ENCODE measurements at places on chromosomes 7 and 10.

DNA sequence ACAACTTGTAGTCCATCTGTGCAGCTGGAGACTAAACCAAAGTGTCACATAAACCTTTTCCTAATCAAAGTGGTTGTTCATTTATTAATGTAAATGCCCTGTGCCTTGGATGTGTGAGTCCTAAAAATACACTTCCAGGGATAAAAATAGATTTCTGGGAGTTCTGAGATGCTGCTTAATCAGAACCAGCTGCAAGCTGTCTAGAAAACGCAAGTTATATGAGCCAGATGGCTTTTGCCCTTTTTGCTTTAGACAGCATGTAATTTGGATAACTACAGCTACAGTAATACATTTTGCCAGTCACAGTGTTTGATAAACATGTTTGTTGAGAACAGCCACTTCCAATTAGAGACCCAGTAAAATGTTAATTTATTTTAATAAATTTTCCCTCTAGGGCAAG, 185.1 kb upstream of the PRPS1L1 start:
- no peak for DNase-seq

DNA sequence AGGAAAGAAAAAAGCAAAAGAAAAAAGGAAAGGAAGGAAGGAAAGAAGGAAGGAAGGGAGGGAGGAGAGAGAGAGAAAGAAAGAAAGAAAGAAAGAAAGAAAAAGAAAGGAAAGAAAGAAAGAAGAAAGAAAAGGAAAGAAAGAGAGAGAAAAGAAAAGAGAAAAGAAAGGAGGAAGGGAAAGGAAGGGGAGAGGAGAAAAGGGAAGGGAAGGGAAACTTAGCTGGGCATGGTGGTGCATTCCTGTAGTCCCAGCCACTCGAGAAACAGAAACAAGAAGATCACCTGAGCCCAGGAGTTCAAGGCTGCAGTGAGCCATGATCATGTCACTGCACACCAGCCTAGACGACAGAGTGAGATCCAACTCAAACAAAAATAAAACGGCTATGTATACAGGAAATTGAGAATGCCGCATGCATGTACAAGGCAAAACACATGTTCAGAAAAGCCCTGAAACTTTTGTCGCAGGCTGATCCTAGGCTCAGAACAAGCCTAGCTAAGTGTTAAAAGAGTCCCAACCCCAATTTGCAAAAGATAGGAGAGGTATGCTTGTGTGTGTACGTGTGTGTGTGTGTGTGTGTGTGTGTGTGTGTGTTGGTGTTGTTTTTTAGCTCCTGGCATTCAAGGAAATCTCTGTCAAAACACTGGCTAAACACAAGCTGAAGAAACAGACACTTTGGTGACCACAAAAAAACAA, 6.6 kb upstream of the NPC1L1 start:
- no peak for DNase-seq

- no peak for DNase-seq
Measured at GRCh38 chr7:141381794-141382427, 169.3 kb upstream of the AGK start.

DNA sequence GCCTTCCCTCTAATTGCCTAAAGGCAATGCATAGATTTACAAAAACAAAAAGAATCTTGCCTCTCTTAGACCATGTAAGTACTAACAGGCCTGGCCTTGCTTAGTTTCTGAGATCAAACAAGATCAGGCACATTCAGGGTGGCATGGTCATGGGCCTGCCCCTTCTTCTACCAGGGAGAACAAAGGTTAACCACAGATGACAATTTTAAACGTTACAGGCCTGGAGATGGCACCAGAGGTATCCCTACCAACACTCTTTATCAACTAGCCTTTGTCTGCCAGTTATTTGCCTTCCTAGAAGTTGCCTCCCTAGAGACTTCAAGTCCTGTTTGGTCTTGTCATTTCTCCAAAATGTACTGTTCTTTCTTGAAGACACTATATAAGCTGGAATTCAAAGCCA, 252.6 kb downstream of the DOCK4 start:
- no peak for DNase-seq

GRCh38 chr10:21724687-21725367, 190.8 kb downstream of the MLLT10 start:
- DNase-seq, result no peak

- no peak for DNase-seq
Measured at GRCh38 chr7:137020351-137020750, 151.9 kb downstream of the CHRM2 start.

GRCh38 chr10:78588194-78588811, 480.5 kb upstream of the ZMIZ1 start:
- DNase-seq, result no peak

- DNase-seq, result no peak
Measured at GRCh38 chr10:14304046-14304445, 26.7 kb downstream of the FRMD4A start.

GRCh38 chr10:103931603-103932002, 13.6 kb upstream of the STN1 start:
- DNase-seq, result no peak

- no peak for DNase-seq
Measured at GRCh38 chr10:76082232-76082631, 650.8 kb downstream of the LRMDA start.

- DNase-seq, result no peak
Measured at GRCh38 chr10:112429654-112430230, 17.0 kb downstream of the ZDHHC6 start.

- no peak for DNase-seq
Measured at GRCh38 chr7:125409921-125410320, 480.3 kb upstream of the POT1 start.

DNA sequence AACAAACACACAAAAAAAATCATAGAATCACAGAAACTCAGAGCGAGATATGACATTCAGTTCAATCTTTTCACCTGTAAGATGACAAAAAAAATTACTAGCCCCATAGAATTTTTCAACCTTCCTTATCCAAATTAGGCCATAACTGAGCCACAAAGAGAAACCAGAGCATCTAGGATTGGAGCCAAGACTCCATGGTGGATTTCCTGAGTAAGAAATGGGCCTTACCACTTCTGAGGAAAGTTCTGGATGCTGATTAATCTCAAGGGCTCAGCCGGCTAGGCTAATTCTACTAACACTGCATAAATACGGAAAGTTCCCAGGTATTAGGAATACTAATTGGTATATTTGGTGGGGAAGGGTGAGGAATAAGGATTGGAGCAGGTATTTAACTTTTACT, 16.8 kb downstream of the LIPM start:
- DNase-seq, result no peak

- no peak for DNase-seq
Measured at GRCh38 chr10:75665707-75666106, 234.3 kb downstream of the LRMDA start.

DNA sequence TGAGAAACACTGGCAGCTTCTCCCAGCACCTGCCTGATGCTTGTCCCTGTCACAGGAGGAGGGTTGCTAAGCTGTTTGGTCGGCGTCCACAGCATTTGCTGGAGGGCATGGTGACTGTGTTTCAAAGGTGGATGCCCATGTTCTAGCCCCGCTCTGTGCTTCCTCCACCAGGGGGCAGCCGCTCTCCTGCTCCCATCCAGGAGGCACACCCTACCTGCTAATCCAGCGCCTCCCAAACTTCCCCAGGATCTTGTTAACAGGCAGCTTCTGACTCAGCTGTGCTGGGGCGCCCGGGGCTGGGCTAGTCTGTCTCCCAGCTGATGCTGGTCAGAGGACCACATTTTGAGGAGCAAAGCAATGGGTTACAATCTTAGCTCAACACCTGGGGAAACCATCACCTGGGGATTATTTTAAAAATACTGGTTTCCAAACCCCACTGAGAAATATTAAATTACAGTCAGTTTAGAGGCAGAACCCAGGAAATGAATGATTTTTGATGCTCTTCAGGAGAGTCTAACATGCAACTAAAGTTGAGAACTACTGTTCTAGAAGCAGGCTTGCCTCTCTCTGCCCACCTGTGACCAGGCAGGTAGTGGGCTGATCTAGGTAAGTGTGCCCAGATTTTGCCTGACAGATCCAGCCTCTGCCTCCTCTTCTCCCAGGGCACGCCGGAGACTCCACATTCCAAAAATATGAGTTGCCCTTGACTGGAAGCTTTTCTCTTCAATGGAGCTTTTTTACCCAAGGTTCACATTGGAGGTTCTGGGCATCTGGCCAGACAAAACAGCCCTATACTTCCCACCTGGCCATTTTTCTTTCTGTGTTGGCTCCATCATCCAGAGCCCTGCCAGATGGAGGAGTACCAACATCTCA, 92.7 kb upstream of the GPR26 start:
- DNase-seq, result peak; percentile 11

DNA sequence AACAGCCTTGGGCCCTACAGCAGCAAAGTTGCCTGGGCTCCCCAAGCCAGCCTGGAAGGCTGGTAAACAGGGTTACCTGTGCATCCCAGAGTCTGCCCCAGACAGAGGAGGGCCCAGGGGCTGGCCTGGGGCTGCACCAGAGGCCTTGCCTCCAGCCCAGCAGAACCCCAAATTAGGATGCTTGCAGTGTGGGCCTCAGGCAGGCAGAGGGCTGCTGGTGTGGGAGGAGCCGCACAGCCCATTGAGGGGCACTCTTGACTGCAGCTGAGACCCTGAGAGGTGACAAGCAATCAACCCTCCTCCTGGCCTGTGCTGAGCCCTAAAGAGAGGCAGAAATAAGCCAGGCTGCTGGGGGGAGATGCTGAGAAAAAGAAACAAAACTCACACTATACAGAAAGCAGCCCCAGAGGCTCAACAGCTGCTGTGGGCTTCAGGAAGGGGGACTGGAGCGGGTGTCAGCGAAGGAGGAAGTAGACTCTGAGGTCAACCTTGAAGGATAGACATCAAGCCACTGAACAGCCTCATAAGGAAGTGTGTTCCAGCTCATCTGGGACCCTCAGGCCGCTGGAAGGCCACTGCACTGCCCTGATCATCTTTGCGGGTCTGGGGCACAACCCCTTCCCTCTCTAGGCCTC, 6.6 kb downstream of the AIFM2 start:
- no peak for DNase-seq

DNA sequence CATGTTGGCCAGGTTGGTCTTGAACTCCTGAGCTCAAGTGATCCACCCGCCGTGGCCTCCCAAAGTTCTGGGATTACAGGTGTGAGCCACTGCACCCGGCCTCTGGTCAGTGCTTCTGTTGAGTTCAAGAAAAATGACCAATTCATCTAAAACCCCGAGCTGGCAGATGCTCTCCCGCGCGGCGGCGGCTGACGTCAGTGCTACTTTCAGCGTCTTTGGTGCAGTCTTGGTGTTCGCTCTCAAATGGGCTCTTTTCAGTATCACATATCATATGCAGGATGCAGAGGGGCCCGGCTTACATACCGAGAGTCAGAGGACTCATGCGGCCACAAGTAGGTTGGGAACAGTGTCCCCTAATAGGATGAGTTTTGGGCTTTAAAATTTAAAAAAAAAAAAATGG, 125.9 kb downstream of the CUX1 start:
- no peak for DNase-seq

DNA sequence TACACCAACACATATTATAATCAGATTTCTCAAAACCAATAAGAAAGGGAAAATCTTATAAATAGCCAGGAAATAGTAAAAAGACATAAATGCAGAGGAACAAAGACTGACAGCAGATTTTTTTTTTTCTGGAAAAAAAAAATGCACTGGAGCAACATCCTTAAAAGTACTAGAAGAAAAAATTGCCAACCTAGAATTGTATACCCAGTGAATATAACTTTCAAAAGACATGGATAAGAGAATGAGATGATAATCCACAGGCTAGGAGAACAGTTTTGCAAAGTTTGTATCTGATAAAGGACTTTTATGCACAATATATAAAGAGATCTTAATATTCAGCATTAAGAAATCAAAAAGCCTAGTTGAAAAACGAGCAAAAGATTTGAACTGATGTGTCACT, 554.0 kb downstream of the AUTS2 start:
- DNase-seq, result no peak

DNA sequence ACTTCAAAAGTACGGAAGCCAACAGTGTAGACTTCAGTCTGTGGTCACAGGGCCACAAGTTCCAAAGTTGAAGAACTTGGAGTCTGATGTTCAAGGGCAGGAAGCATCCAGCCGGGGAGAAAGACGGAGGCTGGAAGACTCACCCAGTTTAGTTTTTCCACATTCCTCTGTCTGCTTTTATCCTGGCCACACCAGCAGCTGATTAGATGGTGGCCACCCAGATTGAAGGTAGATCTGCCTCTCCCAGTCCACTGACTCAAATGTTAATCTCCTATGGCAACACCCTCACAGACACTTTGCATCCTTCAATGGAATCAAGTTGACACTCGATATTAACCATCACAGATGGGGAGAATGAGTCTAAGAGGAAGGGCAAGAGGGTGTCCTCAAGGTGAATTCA, 19.3 kb upstream of the FRMD4A start:
- no peak for DNase-seq

- no peak for DNase-seq
Measured at GRCh38 chr10:4609251-4609650, 216.8 kb upstream of the AKR1E2 start.

DNA sequence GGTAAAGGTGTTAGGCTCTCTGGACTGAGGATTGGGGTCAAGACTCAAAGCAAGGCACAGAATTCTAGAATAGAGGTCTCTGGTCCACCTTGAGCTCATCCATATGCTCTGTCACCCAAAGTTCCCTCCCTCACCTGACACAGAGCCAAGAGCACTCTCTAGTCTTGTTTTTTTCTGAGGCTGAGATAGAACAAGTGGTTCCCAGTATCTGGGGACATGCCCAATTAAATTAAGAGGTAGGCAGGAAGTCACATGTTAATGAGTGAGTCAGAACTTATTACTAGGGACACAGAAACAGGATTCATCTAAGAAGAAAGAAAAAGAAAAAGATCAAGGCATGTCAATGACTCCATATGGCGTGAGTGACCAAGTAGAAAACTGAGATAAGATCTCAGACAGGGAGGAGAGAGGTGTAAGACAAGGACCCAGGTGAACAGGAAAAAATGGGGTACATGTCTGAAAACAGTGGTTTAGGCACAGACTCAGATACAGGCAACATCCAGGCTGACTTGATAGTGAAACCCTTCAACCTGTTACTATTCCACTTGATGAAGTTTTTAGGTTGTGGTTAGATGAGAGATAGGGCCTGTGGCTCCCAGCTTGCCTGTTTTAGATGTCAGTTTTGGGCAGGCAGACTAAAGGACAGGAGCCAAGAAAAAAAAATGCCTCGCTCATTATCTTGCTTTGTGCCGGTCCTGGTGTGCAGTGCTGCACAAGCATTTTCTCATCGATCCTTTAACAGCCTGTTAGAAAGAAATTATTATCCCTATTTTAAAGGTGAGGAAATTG, 609.9 kb downstream of the CCSER2 start:
- no peak for DNase-seq
